ENCODE measurements at places on chromosomes 6 and 20.

GRCh38 chr6:45610832-45611231 is 233.1 kb upstream of the SUPT3H start:
- DNase-seq, result no peak

DNA sequence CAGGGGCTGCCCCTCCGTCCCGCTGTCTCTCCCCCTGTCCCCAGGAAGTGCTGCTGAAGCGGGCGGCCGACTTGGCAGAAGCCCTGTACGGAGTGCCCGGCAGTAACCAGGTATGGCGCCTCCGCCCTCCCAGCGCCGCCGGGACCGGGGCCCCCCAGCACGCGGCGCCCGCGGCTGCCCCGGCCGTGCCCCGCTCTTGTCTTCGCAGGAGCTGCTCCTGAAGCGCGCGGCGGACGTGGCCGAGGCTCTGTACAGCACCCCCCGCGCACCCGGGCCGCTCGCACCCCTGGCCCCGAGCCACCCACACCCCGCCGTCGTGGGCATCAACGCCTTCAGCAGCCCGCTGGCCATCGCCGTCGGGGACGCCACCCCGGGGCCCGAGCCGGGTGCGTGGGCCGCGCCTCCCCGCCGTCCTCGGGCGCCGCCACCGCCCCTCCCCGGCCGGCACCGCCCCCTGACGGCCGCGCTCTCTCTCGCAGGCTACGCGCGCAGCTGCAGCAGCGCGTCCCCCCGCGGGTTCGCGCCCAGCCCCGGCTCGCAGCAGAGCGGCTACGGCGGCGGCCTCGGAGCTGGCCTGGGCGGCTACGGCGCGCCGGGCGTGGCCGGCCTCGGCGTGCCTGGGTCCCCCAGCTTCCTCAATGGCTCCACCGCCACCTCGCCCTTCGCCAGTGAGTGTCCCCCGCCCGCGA is 48.4 kb downstream of the CPXM1 start:
- DNase-seq, result no peak

- no peak for DNase-seq
Measured at GRCh38 chr20:17768271-17768670, 68.5 kb downstream of the BANF2 start.

DNA sequence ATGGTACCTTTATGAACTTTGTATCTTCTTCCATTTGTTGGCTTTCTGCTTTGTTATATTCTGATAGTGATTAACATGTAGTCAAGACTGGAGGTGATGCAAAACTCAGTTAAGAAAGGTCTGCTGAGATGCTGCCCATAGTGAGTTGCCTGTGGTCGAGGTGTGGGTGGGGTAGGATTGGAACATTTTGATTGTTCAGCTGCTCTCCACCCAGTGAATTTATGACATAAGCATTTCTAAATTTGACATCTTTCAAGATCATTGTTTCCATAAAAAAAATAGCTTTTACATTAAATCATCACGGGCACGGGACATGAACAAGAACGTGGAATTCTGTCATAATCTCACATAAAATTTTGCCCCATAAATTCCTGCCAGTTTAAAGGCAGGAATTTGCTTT is 146.6 kb upstream of the POU3F2 start:
- DNase-seq, result no peak

DNA sequence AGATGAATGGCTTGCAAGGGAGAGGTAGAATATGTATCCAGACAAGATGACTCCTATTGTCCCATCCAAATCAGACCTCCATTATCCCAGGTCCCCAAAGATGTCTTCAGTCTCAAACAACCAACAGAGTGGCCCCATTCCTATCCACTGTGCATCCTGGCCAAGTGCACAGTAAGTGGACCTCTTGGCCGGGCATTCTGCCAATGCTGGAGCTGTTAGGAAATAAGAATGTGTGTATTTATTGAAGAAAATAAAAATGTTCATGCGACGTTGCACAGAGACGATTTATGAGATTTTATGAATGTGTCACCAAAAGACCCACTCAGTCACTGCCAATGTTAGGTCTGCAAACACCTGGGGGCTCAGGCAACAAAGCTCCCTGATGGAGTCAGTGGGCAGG is 196.0 kb downstream of the MAFB start:
- DNase-seq, result no peak

- no peak for DNase-seq
Measured at GRCh38 chr6:67221226-67221625, 1413.9 kb upstream of the ADGRB3 start.

DNA sequence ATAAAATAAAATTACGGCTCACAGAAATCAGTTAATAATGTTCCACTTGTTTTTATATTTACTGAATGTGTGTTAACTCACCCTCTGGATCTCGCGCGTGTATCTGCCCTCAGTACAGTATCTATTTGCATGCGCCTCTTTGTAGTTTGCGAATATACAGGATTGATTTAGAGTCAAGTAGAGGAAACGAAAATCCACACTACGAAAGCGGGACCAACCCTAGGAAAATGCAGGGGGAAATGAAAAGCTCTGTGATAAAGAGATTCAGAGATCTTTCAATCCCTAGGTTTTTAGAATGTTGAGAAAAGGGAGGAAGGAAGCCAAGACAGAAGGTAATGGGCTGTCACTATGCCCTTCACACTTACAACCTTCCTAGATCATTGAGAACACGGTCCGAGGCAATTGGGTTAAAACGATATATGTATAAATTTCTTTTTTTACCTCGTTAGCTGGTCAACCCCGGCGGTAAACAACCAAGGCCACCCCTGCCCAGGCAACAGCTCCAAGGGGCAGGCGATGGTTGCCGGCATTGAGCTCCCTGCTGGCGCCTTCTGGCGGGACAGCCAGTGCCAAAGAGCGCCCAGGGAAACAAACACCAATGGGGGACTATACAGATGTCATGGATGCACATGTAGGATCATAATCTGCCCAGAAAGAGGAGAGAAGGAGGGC is 792 bp upstream of the FUT9 start:
- no peak for DNase-seq

GRCh38 chr6:151240791-151241642 is 1.2 kb downstream of the AKAP12 start:
- DNase-seq, result no peak

- no peak for DNase-seq
Measured at GRCh38 chr6:105484238-105485161, 81.6 kb upstream of the PREP start.

- DNase-seq, result no peak
Measured at GRCh38 chr6:163195721-163196691, 218.5 kb upstream of the QKI start.

DNA sequence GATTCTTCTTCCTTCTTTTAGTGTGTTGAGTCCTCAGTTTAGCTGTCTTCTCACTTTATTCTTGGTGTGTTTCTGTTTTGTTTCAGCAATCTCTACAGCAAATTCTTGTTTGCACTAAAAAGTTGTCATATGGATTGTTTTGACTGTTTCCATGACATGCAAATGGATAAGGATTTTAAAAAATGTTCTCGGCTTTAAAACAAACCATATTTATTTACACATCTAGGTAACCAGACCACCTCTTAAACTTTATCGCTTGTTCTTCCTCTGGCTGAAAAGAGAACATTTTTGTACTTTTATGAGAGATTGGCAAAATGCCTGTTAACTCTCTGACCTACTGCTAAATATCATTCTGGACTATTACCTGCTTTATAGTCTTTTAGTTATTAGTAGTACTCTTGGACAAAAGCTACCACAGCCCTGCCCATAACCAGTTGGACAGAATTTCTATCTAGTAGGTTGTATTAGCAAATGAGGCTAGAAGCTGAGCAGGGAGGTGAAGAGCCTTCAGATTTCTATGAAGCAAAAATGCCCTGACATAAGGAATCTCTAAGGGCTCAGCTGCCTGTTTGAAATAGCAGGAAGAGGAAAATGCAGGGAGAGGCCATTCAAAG is 268.3 kb downstream of the CD109 start:
- no peak for DNase-seq

- no peak for DNase-seq
Measured at GRCh38 chr6:104483225-104483834, 376.4 kb downstream of the HACE1 start.

DNA sequence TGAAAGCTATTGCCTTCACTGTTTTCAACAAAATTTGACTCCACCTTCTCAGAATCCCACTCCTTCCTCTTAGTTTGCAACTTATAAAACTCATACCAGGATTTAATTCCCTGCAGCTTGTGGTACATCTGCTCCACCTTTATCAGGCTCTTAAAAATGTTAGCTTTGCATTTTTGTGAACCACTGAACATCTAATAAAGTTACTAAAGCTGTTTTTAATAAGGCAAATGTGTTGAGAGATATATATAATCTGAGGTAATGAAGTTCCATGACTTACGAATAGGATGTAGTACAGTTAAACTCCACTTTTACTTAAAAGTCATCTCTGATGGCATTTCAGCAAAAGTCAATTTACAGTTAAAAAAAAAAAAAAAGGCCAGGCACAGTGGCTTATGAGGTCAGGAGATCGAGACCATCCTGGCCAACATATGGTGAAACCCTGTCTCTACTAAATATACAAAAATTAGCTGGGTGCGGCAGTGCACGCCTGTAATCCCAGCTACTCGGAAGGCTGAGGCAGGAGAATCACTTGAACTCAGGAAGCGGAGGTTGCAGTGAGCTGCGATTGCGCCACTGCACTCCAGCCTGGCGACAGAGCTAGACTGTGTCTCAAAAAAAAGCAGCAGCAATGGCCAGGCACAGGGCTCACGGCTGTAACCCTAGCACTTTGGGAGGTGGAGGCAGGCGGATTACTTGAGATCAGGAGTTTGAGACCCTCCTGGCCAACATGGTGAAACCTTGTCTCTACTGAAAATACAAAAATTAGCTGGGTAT is 106.2 kb downstream of the KIF13A start:
- DNase-seq, result no peak

DNA sequence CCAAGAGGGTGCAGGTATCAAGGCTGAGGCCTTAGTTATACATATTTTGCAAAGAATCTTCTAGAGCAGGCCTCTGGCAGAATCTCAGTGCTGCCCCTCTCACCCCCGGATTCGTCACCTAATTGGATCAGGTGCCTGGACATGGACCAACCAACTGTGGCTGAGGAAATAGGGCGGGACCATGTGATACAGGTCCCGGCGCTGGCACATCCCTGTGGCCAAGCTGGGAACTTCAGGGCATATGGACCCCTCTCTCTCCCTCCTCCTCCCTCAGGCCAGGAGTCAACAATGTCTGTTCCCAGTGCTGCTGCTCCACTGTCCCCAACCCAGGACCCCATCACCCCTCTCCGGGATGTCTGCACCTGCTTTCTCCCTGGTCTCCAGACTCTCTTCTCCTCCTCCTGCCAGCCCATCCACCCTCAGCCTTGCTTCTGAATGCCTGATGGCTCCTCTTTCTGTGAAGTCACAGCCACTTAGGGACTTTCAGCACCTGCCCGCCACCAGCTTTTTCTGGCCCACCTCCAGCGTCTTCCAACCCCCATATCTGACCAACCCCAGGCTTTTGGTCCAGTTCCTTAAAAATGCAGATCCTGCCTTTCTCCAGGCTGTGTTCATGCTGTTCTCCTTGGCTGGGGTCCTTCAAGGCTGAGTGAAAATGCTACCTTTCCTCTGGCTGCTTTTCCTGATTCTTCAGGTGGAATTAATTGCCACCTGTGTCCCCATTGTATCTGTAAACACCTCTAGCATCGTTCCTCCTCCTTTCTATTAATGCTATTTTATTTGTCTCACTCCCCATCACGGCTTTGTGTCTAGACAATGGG is 19.0 kb upstream of the MLN start:
- no peak for DNase-seq

GRCh38 chr6:94570581-94570980 is 1006.8 kb upstream of the MANEA start:
- DNase-seq, result no peak

DNA sequence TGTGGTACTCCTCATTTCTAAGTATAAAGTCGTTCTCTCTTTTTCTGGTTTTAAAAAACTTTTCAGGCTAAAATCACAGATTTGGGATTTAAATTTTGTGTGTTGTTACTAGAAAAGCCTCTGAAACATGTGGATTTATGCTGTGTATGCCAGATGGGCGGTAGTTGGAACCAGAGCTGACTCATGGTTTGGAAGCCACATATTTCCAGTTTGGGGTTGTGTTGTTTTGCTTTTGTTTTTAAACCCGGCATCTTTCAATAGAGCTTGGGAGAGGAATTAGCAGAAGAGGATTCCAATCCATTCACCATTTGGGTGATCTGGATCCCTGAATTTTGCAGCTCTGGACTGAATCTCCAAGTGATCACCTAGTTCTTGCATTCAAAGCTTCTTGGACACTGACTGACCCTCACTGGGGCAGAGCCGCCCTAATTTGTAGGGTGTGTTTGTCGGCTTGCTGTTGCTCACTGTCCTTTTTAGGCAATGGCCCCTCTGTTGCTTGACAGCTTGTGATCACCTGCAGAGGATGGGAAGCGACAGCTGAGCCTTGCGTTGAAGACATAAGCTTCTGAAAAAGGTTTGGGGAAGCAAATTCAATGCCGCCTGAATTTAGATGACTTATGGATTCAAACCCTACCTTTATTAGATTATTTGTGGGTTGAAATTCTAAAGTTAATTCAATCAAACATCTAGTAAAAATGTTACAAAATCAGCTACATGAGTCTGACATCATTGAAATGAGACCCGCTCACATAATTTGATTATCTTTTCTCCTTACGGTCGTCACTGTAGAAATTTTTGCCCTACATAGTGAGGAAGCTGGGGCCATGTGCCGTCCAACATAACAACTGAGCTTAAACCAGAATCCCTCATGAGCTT is 79.9 kb upstream of the CD83 start:
- no peak for DNase-seq

DNA sequence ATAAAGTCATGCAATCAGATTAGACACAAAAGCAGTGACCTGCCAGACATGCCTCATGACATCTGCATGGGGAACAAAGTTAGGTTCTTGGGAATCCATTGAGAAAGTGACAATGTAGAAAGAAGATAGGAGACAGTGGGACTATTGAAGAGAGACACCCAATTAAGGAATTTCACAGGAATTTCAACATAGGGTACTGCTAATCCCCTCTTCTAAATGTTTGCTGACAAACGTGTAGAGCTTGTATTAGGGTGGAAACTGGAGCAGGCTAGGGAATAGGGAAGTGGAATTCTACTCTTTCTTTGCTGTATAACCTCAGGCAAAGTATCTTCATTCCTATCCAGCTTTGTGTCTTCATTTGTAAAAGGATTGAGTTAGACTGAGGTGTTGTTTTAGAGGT is 409.4 kb upstream of the SASH1 start:
- no peak for DNase-seq

DNA sequence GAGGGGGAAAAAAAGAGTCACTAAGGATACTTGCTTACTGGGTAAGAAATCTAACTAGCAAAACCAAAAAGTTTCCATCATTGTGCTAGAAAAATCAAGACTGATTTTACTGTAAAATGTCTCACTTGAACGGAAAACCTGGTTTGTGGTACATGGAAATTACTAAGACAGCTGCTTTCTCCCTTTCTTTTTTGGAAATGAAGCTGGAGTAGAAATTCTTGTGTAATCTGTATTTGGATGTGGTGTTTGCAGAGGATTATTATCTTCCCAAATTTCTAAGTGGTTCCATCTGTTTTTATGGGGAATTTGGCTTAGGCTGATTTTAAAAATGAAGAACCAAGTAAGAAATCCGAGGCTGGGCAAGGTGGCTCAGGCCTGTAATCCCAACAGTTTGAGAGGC is 20.4 kb downstream of the EPB41L2 start:
- DNase-seq, result no peak

DNA sequence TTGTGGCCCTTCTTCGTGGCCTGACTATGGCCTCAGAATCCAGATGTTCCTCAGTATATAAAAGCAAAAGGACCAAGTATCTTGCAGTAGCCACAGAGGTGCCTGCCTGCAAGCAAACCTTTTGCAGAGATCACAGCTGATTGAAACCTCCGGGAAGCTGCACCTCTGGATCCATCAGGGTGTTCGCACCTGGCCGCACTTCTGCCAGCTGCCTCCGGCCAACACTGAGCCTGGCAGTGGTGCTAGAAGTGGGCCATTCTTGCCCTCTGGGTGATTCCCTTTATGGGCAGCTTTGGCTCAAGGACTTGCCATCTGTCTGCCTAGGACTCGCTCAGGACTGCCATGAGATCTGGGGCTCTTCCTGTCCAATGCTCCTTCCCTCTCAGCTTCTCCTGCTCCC is 214.6 kb upstream of the ECI2 start:
- DNase-seq, result no peak

Data from hematopoietic multipotent progenitor cell treated with erythropoietin and hydrocortisone succinate and interleukin-3 and kit ligand, for 17 days (in vitro differentiated cells).